ENCODE measurements at places on chromosomes 7 and 10. TPM values are rescaled to one million over a fixed set of nuclear protein-coding genes. Genes with fewer than 3 reads are reported as not detected.
A peak's percentile ranks its signal among the peaks of the same experiment; 100 is the strongest.

The PSD gene
- polyA plus RNA-seq, result 104 TPM

The CDHR1 gene
- 6.4 TPM for polyA plus RNA-seq

The UTF1 gene
- not detected for polyA plus RNA-seq

The HOXA4 gene
- polyA plus RNA-seq, result 1.1 TPM

The HECW1 gene
- 1.7 TPM for polyA plus RNA-seq

The MRLN gene
- polyA plus RNA-seq, result not detected

GRCh38 chr7:152511736-152512135 is 75.9 kb upstream of the KMT2C start:
- DNase-seq, result no peak

DNA sequence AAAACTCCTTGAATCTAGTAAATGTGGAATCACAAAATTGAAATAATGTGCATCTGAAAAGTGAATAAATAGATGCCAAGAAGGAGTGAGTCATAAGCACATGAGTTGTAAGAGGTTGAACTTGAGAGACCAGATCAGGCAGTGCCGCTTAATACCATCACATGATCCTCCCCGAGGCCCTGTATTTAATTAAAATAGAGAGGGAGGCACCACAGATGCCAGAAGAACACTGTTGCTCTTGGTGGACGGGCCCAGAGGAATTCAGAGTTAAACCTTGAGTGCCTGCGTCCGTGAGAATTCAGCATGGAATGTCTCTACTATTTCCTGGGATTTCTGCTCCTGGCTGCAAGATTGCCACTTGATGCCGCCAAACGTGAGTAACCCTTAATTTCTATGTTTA is at the start of gene GPNMB:
Gene GPNMB (plus strand): TSS at position 221 of the 400 bp plus-strand sequence. CDS start 83 bp downstream, at position 304.
- no peak for DNase-seq

GRCh38 chr10:43965033-43965917 is 316.6 kb upstream of the ZNF32 start:
- DNase-seq, result no peak

DNA sequence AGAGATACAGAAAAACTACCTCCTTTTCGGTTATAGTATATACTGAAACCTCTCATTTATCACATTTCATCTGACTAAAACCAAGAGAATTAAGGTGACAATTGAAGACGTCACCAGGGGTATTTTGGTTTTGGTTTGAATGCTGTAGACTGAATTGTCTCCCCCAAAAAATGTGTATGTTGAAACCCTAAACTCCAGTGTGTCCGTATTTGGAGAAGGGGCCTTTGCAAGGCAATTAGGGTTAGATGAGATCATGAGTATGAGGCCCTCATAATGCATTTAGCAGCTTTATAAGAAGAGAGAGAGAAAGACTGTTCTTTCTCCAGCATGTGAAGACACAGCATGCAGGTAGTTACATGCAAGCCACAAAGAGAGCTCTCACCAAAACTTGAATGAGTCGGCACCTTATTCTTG is 59.5 kb downstream of the CACNA2D1 start:
- no peak for DNase-seq

- DNase-seq, result no peak
Measured at GRCh38 chr7:157769526-157770215, 432.9 kb downstream of the DNAJB6 start.

DNA sequence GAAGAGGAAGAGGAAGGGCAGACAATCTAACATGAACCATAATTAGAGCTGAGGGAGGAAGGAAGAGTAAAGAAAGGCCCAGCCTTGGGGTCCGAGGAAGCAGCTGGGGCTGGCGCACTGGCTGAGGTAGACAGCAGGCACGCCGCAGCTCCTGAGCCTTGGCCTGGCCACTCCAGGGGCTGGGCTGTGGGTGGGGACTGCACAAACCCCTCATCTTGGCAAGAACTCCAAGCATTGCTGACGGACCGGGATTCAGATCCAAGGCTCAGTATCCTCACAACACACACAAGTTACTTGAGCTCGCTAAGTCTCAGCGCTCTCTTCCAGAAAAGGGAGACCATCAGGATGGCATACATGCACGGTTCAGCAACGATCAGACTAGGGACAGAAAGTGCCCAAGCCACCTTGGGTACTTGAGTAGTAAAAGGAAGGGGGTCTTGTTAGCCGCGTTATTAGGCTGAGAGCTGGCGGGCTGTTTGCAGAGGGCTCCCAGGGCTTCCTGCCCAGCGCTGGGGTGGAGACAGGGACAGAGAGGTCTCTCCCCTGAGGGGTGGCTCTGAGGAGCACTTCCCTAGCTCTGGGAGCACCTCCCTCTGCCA is 4.5 kb downstream of the TNS3 start:
- DNase-seq, result no peak

DNA sequence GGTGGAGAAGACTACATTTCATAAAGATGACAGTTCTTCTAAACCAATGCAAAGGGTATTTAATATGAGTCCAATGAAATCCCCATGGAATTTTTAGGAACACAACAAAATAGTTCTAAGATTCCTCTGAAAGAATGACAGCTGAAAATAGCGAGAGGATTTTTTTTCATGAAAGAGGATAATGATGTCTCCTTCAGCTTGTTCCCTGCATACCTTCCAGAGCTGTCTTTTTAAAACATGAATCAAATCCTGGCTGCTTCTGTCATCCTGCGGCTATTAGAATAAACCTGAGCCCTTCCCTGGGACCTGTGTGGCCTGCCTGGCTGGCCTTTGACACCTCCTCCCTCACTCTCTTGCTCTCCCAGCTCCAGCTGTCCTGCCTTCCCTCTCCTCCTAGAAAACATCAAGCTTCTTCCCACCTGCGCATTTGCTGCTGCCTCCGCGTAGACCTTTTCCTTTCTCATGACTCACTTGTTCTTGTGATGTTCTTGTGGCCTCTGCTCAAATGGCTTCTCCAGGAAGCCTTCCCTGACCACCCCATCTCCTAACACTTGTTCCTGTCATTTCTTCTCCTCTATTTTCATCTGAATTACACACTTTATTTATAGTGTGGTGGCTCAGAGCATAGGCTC is 57.4 kb downstream of the EEPD1 start:
- DNase-seq, result no peak

DNA sequence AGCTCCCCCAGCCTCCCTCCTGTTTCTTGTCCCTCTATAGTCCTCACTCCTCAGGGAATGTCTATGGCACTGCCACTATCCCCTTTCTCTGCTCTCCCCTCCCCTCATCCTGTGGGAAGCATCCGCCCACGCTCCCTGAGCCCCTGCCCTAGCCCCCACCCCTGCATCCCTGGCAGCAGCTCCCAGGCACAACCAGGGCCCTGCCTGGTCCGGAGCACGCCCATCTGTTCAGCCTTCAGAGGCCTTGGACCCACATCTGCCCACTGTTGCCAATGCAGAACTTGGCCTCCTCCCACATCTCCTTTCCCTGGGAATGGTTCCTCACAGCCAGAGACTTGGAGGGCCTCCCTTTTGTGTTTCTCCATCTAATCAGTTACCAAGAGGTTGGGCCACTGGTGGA is 20.4 kb upstream of the TBRG4 start:
- DNase-seq, result peak; percentile 12

DNA sequence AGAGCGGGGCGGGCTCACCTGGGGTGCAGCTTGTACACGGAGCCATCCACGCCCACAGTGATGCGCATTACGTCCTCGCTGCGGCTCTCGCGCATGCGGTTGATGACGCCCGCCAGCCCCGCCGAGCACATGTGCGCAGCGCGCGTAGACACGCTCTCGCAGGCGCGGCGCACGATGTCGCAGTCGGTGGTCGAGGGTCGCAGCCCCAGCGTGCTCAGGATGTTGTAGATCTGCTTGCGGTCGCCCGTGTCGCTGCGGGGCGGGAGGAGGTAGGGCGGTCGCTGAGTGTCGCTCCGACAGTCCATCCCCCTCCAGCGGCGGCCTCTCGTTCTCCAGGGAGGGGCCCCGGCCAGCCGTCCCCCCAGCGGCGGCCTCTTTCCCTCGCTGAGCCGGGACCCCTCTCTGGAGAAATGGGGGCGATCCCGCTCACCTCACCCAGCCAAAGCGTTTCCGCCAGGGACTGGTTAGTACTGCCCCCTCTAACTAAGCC is 4.4 kb upstream of the MYL7 start:
- DNase-seq, result peak; percentile 92

DNA sequence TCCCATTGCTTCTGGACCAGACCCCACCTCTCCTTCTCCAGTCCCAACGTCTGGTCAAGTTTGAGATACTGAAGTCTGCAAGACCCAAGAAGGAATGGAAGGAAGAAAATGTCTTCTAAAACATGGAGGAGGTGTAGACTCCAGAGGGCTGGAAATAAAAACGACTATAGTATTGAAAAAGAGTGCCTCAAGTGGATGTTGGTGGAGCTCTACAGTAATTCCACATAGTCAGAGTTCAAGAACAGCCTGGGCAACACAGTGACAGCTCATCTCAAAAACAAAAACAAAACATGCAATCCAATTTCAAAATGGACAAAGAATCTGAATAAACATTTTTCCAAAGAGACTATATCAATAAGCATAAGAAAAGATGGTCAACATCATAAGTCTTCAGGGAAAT is 2.3 kb upstream of the PCGF6 start:
- no peak for DNase-seq

DNA sequence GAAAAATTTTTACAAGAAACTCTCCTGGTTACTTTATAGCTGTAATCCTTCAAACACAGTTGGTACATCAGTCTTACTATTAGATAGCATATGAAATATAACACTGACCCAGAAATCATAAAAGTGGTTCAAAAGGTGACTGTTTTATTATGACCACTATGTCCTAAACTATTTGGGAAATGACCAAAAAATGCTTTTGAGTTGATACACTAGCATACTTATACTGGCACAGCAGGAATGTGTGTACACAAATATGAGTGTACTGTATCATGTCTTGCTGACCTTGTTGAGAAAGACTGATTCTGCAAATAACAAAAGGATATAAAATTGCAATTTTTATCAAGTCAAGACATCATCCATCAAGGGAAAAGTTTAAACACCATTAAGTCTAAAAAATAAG is 24.3 kb downstream of the CSTF2T start:
- DNase-seq, result no peak

DNA sequence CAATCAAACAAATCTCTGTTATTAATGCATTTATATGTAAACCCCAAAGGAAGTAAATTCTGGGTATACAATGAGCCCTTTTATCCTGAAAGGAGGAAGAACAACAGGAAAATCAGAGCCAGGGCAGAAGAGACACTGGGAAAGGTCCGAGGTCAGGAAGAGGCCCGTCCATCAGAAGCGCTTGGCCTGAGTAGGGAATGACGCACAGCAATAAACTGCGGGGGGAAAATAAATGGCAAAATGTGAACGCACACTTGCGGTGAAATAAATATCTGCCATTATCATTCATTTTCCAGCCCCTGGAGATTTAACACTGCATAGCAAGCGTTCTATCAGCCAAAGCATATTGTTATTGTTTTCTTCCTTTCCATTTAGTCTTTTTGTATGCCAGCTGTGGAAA is 243.4 kb downstream of the COBL start:
- DNase-seq, result no peak

- DNase-seq, result no peak
Measured at GRCh38 chr10:95877881-95878280, 29.9 kb upstream of the CC2D2B start.

DNA sequence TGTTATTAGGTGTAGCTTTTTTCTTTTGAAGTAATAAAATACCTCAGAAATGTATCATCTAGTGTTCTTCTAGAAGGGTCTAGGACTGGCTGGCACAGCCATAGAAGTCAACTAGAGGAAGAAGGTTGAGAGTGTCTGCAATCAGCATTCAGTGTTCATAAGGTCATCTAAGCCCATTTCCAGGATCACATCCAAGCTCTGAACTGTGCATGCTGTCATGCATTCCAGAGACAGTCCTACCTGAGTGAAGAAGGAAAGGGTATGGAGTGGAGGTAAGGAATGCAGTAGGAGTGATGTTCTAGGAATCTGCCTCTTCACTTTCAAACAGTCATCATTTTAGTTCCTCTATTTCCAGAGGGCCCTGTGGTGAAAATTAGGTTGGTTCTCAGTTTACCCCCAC is 789.7 kb downstream of the GATA3 start:
- no peak for DNase-seq

Measured in brain (organoid and tissue), 16 donors.